ENCODE measurements at places on chromosomes 5 and 9. TPM values are rescaled to one million over a fixed set of nuclear protein-coding genes. Genes with fewer than 3 reads are reported as not detected.

GM2A gene
- total RNA-seq: 82.7 TPM

- no peak overlapping the region for H3K27ac ChIP-seq
- DNase-seq: no peak
- H3K36me3 ChIP-seq: no peaks in the 10 kb centered on the region
- H3K4me1 ChIP-seq: peaks cover 6% of the 10 kb centered on the region
- H3K27me3 ChIP-seq: no peaks in the 10 kb centered on the region
- H3K4me3 ChIP-seq: no peak overlapping the region
Measured at GRCh38 chr5:1764606-1764960, 35.1 kb downstream of the MRPL36 start.

- H3K36me3 ChIP-seq: no peaks in the 10 kb centered on the region
- no peaks in the 10 kb centered on the region for H3K4me1 ChIP-seq
- H3K27me3 ChIP-seq: no peaks in the 10 kb centered on the region
- no peak overlapping the region for H3K4me3 ChIP-seq
- no peak overlapping the region for H3K27ac ChIP-seq
Measured at GRCh38 chr5:22842574-22842973, 10.6 kb downstream of the CDH12 start.

GRCh38 chr5:8839361-8840055 lies 706.4 kb downstream of the SEMA5A start:
- no peaks in the 10 kb centered on the region for H3K27me3 ChIP-seq
- no peaks in the 10 kb centered on the region for H3K4me1 ChIP-seq
- no peak overlapping the region for H3K27ac ChIP-seq
- no peaks in the 10 kb centered on the region for H3K36me3 ChIP-seq
- peak; percentile 3 for DNase-seq
- H3K4me3 ChIP-seq: no peak overlapping the region

GRCh38 chr9:20355022-20355421 lies 267.3 kb downstream of the MLLT3 start:
- no peak for DNase-seq
- H3K36me3 ChIP-seq: no peaks in the 10 kb centered on the region
- H3K27ac ChIP-seq: no peak overlapping the region
- no peaks in the 10 kb centered on the region for H3K27me3 ChIP-seq
- H3K4me1 ChIP-seq: no peaks in the 10 kb centered on the region

GRCh38 chr5:148228392-148228984 lies 9.8 kb upstream of the MARCOL start:
- no peaks in the 10 kb centered on the region for H3K4me1 ChIP-seq
- H3K27me3 ChIP-seq: no peaks in the 10 kb centered on the region
- H3K4me3 ChIP-seq: no peak overlapping the region
- DNase-seq: no peak

DPM2 gene
- total RNA-seq: 45.9 TPM

CHD1 gene
- total RNA-seq: 96.1 TPM

PAEP gene
- total RNA-seq: not detected

DNA sequence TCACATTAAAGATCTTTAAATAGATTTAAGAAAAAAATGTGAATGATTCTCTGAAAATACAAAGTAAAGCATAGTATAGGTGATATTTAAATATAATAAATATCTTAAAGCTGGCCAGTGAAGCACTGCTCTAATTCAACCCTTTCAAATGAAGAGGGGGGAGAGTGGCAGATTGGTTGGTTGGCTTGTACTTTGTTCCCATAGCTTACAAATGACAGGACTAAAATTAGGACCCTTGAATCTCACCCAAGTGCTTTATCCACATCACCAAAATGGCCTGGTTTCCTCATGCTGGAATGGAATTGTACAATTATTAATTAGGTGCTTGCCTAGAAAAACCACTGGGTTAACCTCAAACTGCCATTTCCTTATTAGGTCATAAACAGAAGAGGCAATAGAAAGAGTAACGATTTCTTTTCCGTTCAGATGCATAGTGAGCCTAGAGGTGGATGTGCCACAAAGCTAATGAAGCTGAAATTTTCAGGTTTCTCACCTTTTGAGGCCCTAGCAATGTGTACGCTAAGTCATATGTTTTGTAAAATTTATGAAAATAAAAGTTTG lies 354.5 kb upstream of the CDH6 start:
- no peaks in the 10 kb centered on the region for H3K4me1 ChIP-seq
- H3K27me3 ChIP-seq: no peaks in the 10 kb centered on the region
- no peaks in the 10 kb centered on the region for H3K36me3 ChIP-seq
- H3K27ac ChIP-seq: no peak overlapping the region

LHX2 gene
- 0.49 TPM for total RNA-seq

DNA sequence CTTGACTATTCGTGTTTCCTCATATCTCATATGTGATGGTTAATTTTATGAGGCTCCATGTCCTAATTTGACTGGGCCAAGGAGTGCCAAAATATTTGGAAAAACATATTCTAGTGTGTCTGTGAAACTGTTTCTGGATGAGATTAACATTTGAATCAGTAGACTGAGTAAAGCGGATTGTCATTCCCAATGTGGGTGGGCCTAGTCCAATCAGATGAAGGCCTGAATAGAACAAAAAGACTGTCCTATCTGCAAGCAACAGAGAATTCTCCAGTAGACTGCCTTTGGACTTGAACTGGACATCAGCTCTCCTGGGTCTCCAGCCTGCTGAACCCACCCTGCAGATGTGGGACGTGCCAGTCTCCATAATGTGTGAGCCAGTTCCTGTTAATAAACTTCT lies 13.5 kb upstream of the SLCO4C1 start:
- no peak overlapping the region for H3K4me3 ChIP-seq
- H3K36me3 ChIP-seq: no peaks in the 10 kb centered on the region
- DNase-seq: no peak
- no peaks in the 10 kb centered on the region for H3K27me3 ChIP-seq

DNA sequence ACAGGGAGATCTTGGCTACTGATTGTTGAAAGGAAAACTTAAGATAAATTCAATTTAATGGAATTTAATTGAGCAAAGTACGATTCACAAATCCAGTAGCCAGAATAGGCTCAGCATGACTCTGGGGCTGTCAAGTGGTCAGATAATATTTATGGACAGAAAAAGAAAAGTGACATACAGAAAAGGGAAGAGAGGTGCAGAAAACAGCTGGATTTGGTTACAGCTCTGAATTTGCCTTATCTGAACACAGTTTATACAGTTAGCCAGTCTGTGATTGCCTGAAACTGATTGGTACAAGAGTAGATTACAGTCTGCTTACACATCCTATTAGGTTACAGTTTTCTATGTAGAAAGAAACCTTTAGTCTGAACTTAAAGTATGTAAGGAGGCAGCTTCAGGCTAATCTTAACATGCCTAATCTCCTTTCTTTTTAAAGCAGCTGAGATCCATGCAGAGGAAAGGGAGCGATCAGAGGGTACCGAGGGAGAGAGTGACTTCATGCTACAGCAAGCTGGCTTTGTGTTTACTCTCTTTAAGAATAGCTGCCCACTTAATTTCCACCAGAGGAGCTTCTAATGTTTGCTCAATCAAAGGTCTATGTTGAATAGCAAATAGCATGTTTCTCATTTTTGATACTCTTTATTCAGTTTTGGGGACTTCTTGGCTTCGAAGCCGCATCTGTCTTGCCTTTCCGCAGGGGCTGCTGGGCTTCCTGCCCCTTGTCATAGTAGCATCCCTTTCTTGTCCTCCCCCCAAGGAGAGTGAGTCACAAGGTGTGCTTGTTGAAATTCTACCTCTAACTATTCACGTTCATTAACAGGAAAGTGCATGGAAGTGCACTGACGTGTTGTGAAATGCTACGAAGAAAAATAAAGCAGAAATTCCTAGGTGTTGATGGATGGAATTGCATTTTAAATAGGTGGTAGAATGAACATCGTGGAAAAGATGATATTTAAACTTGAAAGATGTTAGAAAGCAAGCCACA lies 761.2 kb downstream of the TAF11L14 start:
- no peaks in the 10 kb centered on the region for H3K36me3 ChIP-seq
- H3K27me3 ChIP-seq: no peaks in the 10 kb centered on the region
- H3K4me1 ChIP-seq: no peaks in the 10 kb centered on the region

DNA sequence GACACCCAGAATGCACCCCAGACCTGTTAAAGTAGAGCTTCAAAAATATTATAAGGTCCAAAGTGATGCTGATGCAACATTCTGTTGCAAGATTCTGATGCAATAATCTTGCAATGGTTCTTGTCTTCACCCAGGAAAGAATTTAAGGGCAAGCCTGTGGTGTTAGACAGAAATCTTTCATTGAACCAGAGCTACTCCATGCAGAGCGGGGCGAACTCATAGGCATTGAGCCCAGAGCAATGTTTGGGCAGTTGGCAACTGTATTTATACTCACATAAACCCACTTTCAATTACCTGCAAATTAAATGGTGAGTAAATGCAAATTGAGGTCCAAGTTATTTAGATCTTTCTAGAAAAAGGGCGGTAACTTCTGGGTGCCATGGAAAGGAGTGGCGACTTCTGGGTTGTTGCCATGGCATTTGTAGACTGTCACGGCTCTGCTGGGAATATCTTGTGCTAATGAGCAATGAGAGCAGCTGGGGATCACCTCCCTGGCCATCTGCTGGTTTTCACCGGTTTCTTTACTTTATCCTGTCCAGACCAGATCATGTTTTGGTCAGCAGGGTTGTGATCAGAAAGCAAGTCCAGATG lies 163.4 kb downstream of the ICE1 start:
- H3K27me3 ChIP-seq: no peaks in the 10 kb centered on the region
- no peak overlapping the region for H3K27ac ChIP-seq
- no peaks in the 10 kb centered on the region for H3K4me1 ChIP-seq
- no peaks in the 10 kb centered on the region for H3K36me3 ChIP-seq

CCL19 gene
- not detected for total RNA-seq

- H3K27ac ChIP-seq: no peak overlapping the region
- H3K4me3 ChIP-seq: no peak overlapping the region
- H3K27me3 ChIP-seq: no peaks in the 10 kb centered on the region
Measured at GRCh38 chr9:91483835-91484234, 60.2 kb upstream of the NFIL3 start.

- no peak for DNase-seq
- no peaks in the 10 kb centered on the region for H3K27me3 ChIP-seq
- H3K27ac ChIP-seq: no peak overlapping the region
- H3K36me3 ChIP-seq: no peaks in the 10 kb centered on the region
Measured at GRCh38 chr9:23683611-23684061, 142.4 kb downstream of the ELAVL2 start.

- no peaks in the 10 kb centered on the region for H3K27me3 ChIP-seq
- no peak for DNase-seq
- H3K36me3 ChIP-seq: no peaks in the 10 kb centered on the region
- no peak overlapping the region for H3K4me3 ChIP-seq
- H3K27ac ChIP-seq: no peak overlapping the region
Measured at GRCh38 chr5:106086352-106086751, 1584.4 kb downstream of the EFNA5 start.

- no peaks in the 10 kb centered on the region for H3K36me3 ChIP-seq
- DNase-seq: no peak
- no peak overlapping the region for H3K27ac ChIP-seq
- H3K4me1 ChIP-seq: no peaks in the 10 kb centered on the region
- no peak overlapping the region for H3K4me3 ChIP-seq
- no peaks in the 10 kb centered on the region for H3K27me3 ChIP-seq
Measured at GRCh38 chr5:11230890-11231289, 469.9 kb upstream of the DAP start.

GRCh38 chr5:148632255-148633066 lies 21.9 kb downstream of the HTR4 start:
- H3K4me1 ChIP-seq: no peaks in the 10 kb centered on the region
- H3K27me3 ChIP-seq: no peaks in the 10 kb centered on the region
- DNase-seq: no peak
- no peaks in the 10 kb centered on the region for H3K36me3 ChIP-seq
- H3K27ac ChIP-seq: no peak overlapping the region
